ENCODE measurements at places on chromosomes 3 and 15.

DNA sequence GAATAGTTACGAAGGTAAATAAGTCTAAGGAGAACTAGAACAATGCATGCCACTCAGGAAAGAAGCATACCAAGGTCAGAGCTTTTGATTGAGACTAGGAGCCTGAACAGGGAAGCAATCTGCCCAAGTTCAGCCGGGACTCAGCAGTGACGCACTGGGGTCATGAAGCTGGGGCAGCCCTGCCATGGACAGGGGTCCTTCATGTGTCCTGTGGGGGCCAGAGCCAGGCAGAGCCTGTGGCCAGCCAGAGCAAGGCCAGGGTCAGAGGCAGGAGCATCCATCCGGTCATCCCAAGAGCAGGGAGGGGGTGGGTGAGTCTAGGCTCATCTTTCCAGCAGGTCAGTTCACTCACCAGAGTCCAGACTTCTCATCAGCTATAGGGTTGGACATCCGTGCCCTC, 47.9 kb downstream of the FGD5 start:
- DNase-seq: no peak

DNA sequence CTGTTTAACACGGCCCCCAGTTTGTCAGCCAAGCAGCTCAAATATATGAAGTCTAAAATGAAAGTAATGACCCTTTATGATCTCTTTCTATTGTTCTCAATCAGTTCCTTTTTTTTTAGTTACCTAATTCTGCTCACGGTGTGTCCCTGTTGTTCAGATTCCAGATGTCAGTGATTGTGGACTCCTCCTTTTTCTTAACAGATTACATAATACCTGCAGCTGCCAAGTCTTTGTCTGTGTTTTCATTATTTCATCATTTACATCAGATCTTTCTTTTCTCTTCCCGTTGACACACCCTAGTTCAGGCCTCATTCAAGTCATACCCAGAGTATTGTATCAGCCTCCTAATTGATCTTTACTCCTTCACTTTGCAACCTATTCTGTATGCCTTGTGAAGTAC, 56.1 kb upstream of the SKIL start:
- DNase-seq: peak; percentile 85

DNA sequence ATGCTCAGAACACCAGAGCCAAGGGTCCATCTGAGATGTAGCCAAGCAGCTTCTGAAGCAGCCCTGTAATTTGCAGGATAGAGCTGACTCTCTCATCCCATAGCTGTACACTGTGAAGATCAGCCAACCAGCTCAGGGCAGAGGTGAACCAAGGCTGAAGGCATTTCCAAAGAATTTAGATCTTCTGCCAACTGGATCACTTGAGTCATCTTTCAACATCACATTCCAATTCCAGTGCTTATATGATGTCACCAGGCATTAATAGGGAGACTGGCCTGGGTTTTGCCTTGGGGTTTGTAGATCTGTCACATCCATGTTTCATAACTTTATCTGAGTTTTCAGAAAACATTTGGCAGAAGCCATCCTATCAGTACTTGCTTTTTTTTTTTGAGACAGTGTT, 98.2 kb downstream of the NR2F2 start:
- DNase-seq: peak; percentile 95

GRCh38 chr3:18201315-18201714, 223.8 kb downstream of the SATB1 start:
- no peak for DNase-seq

GRCh38 chr15:96043591-96044171, 286.8 kb upstream of the NR2F2 start:
- no peak for DNase-seq

GRCh38 chr15:71529361-71529760, 281.0 kb upstream of the NR2E3 start:
- no peak for DNase-seq

DNA sequence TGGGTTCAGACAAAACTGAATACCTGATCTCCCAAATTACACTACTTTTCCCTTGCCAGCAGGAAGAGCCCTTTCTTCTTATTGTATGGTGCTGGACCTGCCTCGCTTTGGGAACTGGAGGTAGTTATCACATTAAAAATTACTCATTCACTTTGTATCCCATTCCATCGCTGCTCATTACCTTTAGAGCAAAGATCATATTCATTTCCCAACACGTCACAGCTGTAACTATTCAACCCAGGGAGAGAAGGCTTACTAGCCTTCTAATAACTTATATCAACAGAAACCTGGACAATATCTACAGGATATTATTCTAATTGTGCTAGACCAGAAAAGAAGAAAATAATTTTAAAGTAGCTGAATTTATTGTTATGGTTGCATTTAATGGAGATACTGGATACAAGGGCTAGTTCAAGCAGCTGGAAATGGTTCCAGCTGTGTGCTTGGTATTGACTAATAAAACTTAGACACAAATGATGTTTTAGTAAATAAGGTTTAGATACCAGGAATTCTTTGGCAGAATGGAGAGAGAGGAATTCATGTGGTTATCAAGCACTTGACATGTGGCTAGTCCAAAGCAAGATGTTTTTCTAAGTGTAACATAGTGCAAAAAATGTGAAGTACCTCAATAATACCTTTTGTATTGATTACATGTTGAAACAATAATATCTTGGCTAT, 656.3 kb downstream of the ROBO1 start:
- DNase-seq: peak; percentile 77

- peak; percentile 45 for DNase-seq
Measured at GRCh38 chr3:41519746-41520145, 320.4 kb downstream of the CTNNB1 start.
